ENCODE measurements at places on chromosomes 2 and 18.

- DNase-seq: no peak
These were observed 30.5 kb downstream of the SLC39A10 start for GRCh38 chr2:195687320-195688086.

DNA sequence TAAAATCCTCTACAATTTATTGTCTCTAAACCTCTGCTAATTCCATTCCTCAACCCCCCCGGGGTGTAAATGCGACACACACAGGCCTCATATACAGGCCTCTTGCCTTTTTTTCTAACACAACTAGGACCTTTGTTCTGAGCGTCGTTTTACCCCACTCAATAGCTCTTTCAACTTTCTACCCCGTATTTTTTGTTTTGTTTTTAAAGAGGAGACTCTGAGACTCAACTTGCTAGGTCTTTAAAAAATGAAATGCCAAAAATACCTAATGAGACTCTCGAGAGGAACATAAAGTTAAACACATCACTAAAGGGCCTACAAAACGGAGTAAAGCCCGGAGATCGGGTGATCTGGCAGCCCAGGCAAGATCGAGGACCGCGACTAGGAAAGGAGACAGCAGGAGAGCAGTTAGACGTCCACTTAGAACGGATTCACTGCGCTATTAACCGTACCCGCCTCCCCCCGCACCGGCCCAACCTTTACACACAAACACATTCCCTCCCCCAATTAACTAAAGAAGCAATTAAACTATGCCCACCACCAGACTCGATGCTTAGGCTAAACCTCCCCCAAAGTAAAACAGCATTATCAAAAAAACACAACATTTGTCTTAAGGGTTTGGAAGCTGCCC, 1.7 kb downstream of the TRIP12 start:
- DNase-seq: no peak

DNA sequence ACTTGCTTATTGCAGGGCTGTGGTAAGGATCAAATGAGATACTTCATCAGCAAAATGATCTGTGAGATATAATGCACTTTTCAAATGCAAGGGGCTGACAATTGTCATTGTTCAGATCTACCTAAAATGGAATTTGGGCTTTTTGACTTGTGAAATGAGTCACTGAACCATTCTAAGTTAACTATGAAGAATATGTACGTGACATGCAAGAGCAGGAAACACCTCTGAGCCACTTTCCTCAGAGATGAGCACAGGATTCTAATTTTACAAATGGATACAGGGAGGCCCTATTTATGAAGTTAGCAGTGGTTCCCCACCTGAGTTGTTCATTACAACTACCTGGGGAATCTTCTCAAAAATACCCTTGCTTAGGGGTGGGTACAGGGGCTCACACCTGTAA, 26.7 kb downstream of the CTLA4 start:
- no peak for DNase-seq

- DNase-seq: no peak
These were observed 77.5 kb upstream of the TTC21B start for GRCh38 chr2:166031054-166031453.

DNA sequence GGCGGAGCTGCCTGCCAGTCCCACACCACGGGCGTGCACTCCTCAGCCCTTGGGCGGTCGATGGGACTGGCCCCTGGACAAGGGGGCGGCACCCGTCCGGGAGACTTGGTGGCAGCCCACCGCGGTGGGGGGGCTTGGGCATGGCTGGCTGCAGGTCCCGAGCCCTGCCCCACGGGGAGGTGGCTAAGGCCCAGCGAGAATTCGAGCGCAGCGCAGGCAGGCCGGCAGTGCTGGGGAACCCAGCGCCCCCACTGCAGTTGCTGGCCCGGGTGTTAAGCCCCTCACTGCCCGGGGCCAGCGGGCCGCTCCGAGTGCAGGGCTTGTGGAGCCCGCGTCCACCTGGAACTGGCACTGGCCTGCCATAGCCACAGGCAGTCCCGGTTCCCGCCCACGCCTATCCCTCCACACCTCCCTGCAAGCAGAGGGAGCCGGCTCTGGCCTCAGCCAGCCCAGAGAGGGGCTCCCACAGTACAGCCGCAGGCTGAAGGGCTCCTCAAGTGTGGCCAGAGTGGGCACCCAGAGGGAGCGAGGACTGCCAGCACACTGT, 742.9 kb upstream of the DDX18 start:
- DNase-seq: no peak

GRCh38 chr2:168396131-168396530, 59.9 kb upstream of the CERS6 start:
- no peak for DNase-seq

DNA sequence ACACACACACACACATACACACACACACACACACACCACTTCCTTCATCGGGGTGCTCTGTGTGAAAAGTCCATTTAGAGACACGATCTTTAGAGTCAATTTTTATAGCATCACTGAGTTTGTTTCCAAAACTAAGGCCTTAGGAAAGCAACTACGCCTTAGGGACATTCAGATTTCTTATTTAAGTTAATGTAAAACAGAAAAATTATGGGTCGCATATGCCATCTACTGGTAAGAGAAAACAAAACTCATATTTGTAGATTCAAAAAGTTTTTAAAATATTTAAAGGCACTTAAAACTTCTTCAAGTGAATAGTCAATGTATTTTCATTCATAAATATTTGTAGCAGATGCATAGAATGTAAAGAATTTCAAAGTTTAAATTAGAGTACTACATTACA, 166.2 kb downstream of the ATAD2B start:
- DNase-seq: peak; percentile 48

DNA sequence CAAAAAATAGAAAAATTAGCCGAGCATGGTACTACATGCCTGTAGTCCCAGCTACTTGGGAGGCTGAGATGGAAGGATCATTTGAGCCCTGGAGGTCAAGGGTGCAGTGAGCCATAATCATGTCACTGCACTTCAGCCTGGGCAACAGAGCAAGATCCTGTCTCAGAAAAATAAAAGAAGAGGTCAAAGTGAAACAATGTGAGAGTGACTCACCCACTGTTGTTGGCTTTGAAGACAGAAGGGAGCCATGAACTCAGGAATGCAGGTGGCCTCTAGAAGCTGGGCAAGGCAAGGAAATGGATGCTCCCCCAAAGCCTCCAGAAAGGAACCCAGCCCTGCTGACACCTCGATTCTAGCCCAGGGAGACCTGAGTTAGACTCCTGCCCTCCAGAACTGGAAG, 3.7 kb upstream of the TMEM214 start:
- no peak for DNase-seq

- no peak for DNase-seq
These were observed 75.6 kb downstream of the SATB2 start for GRCh38 chr2:199382091-199382490.

DNA sequence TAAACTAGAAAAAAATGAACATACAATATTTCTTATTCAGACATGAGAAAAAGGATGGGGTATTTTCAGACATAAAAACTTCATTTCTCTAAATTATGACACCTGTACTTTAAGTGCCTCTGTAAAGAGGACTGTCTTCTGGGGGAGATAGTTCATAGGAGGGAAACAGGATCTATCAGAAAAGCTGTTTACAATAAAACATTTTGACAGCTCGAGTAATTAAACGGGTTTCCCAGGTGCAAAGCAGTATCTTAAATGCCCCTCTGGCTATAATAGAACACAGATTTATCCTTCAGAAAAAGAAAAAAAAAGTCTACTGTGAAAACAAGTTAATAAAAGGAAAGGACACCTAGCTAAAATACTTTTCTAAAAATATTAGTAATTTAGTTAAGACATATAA, 311.4 kb upstream of the UBE2E3 start:
- DNase-seq: no peak

GRCh38 chr2:118202707-118203303, 114.5 kb downstream of the INSIG2 start:
- DNase-seq: peak; percentile 68

GRCh38 chr2:217966423-217967070, 36.2 kb downstream of the TNS1 start:
- DNase-seq: no peak

DNA sequence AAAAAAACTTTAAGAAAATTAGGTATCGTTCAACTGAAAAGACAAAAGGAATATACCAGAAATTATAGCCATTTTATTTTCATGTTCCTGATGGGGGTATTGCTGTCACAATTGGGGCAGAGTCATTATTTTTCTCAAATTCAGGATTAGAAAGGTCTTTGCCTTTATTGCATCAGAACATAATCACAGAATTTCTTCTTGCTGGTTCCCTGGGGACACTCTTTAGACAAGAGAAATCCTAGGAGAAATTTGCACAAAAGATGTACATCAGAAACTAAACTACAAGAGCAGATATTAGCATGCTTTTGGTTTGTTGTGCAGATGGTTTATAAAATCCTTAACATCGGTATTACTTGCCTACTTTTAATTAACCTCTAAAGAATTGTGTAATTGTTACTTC, 103.2 kb downstream of the NCOA1 start:
- no peak for DNase-seq

GRCh38 chr2:80300954-80301353, 3.6 kb downstream of the LRRTM1 start:
- DNase-seq: no peak

GRCh38 chr2:16189836-16190160, 249.4 kb downstream of the MYCN start:
- no peak for DNase-seq

DNA sequence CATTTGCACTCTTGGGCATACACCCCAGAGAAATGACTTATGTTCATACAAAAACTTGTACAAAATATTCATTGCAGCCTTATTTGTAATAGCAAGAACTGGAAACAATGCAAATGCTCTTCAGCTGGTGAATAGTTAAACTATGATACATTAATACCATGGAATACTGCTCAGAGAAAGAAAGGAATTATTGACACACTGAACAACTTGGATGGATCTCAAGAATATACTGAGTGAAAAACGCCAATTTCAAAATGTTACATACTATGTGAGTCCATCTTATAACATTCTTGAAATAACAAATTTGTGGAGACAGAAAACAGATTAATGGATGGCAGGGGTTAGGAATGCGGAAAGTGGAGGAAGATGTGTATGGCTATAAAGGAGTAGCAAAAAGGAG, 17.2 kb downstream of the LNPK start:
- DNase-seq: no peak

GRCh38 chr2:33115196-33115595, 168.4 kb downstream of the LTBP1 start:
- DNase-seq: no peak

DNA sequence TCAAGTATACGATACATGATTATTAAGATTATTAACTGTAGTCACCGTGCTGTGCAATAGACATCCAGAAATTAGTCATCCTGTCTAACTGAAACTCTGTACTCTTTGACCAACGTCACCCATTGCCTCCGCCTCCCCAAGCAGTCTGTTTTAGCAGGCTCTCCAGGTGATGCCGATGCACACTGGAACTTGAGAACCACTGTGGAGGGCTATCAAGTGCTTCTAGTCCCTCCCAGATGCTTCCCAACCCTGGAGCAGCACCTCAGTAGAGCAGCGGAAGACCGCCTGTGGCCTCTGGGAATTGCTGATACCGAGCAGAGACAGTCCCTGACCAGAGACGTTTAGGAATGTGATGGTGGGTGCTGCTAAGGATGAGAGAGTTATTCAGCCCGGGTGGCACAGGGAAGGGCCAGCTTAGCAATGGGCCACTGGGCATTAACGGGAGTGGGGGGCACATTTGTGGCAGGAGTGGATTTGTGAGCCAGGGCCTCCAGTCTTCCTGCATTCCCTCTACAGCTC, 50.7 kb downstream of the LIPG start:
- DNase-seq: no peak

DNA sequence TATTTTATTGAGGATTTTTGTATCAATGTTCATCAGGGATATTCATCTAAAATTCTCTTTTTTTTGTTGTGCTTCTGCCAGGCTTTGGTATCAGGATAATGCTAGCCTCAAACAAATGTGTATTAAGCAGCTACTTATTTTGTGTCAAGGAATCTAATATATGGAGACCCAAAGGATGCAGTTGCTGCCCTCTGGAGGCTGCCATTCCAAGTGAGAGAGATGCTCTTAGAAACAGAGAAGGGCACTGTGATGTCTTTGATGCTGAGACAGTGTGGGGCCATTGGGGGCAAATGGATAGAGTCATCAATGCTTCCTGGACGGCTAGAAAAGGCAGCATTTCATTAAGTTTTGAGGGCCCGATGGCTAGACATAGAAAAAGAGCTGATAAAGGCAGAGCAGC, 292.6 kb downstream of the SETBP1 start:
- DNase-seq: no peak

GRCh38 chr2:16178551-16179130, 238.3 kb downstream of the MYCN start:
- no peak for DNase-seq

DNA sequence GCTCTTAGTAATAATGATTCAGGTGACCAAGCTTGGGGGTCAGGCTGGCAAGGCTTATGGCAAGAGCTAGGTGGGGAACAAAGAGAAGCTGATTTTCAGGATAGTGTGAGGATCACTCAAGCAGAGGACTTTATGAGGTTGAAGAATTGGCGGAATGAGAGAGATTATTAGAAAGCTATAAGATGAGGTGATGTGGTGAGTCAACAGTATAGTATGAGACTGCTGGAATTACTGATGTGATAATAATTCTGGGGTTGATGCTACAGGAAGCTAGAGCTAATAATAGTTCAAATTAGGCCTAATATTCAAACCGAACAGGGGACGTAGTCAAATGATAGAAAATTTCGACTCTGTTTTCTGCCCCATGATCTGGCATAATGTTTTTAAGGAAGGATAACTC, 2115.3 kb upstream of the PIK3C3 start:
- DNase-seq: no peak

DNA sequence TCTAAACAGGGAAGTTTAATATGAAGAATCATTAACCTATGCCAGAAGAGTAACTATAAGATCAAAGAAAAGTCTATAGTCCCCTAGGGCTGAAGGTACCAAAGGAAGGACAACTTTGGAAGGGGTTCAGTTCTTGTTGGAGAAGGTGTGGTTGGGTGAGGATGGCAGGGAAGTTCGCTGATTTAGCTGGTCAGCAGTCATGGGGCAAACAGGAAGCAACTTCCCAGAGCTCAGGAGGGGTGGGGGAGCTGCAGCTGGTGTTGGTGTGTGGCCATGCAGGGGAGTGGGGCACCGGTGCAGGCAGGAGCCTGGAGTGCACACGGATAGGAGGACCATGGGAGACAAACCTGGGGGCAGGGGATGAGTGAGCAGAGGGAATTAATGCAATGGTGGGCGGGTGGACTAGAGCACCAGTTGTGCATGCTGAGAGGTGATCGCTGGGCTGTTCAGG, 34.0 kb downstream of the FHOD3 start:
- DNase-seq: no peak

- DNase-seq: no peak
These were observed 69.6 kb downstream of the MAP4K4 start for GRCh38 chr2:101766871-101767739.

DNA sequence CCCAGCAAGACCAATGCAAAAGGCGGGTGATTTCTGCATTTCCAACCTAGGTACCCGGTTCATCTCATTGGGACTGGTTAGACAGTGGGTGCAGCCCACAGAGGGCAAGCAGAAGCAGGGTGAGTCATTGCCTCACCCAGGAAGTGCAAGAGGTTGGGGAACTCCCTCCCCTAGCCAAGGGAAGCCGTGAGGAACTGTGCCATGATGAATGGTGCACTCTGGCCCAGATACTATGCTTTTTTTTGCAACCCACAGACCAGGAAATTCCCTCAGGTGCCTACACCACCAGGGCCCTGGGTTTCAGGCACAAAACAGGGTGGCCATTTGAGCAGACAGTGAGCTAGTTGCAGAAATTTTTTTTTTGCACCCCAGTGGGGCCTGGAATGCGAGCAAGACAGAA, 662.6 kb upstream of the ACVR2A start:
- DNase-seq: no peak

GRCh38 chr2:69615969-69616368, 27.6 kb downstream of the AAK1 start:
- DNase-seq: no peak

- DNase-seq: no peak
These were observed 242.6 kb upstream of the NT5C1B start for GRCh38 chr2:18831916-18832510.

- DNase-seq: no peak
These were observed 33.5 kb upstream of the CALCRL start for GRCh38 chr2:187481543-187481942.

Data from NCI-H1694 (cell line).